ENCODE measurements at places on chromosomes 7 and 10.
A peak's percentile ranks its signal among the peaks of the same experiment; 100 is the strongest.

DNA sequence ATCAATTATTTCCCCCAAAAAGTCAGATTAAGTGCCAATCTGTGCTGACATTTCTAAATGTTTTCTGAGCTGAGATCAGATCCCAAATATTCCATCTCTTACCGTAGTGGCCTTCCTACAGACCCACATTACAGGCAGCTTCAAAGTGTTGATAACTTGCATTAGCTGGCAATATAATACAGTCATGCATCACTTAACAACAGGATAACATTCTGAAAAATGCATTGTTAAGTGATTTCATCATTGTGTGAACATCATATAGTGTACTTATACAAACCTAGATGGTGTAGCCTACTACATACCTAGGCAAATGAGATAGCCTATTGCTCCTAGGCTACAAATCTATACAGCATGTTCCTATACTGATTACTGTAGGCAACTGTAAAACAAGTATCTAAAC is 22.4 kb downstream of the SLC25A13 start:
- no peak for DNase-seq

- no peak for DNase-seq
Measured at GRCh38 chr10:77264107-77264506, 373.5 kb downstream of the KCNMA1 start.

DNA sequence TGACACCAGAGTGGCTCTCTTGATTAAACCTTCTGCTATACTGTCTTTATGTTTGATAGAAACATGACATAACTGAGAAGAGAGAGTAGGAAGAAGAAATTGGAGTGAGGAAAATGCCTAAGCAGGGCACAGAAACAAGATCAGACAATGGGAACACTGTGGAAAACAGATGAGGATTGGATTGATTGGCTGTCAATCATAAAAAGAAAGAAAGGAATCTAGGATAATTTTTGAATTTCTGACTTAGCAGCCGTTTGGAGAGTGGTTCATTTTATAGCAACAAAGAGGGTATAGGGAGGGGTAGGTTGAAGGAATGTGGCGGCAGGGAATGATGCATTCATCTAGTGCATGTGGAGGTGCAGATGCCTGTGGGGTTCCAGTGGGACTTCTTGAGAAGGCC is 7.8 kb downstream of the TEX47 start:
- DNase-seq, result no peak

DNA sequence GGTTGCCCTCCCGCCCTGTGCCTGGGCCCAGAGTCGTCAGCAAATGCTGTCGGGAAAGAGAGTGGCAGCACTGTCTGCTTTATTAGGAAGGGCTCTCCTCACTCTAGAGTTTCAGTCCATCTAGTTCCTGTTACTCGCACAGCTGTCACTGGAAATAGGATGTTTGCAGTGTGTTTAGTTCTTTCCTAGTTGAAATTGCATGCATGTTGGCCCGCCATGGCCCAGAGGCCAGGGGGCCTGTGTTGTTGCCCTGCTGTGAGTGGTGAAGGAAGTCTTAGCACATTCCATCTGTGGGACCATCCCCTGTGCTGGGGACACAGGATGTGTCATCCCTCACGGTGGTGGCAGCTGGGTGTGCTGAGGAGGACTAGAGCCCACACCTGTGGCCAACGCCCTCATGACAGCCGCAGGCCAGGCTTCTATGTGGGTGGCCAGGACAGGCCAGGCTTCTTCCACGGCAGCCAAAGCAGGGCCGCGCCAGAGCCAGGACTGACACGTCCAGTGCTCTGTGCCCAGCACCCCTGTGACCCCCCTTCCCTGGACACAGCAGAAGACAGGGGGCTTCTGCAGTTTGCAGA is 45.4 kb downstream of the ZNF467 start:
- no peak for DNase-seq

- DNase-seq, result no peak
Measured at GRCh38 chr7:8353991-8354390, 79.4 kb upstream of the NXPH1 start.

DNA sequence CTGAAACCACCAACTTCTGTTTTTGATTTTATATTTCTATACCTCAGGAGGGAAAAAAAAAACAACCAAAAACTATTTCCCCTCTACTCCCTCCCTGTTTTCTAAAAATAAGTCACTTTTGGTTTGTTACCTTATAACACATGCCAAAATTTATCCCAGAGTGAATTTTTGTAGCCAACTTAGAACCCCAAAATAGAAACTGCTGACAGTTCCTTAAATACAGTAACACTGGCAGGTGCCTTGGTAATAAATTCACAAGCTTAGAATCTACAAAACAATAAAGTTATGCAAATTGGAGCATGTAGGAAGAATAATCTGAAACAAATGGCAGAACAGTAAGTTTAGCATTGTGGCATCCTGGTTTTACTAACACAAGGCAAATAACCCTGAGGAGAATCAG is 165.0 kb upstream of the HDAC9 start:
- no peak for DNase-seq

DNA sequence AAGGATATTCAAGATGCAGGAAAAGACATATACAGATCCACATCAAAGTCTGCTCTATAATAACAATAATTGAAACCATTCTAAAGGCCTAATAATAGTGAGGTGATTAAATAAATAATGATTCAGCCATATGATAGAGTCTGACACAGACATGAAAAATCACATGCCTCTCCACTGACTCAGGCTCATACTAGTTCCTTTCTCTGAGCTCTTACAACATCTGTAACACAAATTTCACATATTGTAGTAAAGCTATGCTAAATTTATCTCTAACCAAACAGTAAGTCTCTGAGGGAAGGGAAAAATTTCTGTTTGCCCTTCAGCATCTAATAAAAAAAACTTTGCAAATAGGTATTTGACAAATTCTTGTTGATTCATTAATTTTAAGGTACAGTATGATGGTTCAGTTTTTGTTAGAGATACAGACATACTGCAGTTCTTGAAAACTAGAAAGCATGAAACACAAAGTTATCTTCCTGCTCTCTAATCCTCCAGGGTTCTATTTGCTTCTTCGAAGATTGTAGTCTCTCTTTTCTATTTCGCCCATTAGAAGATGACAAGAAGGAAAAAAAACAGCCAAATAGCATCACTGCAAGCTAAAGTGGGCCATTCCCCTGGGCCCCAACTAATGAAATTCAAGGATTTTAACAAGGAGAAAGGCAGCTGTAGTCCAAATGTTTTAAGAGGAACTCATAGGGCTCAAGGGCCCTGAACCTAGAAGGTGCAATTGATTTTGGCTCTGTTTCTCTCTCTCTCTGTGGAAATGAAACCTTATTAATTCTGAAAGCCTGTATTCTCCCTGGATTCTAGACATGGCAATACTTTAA is 53.9 kb downstream of the CUBN start:
- no peak for DNase-seq

DNA sequence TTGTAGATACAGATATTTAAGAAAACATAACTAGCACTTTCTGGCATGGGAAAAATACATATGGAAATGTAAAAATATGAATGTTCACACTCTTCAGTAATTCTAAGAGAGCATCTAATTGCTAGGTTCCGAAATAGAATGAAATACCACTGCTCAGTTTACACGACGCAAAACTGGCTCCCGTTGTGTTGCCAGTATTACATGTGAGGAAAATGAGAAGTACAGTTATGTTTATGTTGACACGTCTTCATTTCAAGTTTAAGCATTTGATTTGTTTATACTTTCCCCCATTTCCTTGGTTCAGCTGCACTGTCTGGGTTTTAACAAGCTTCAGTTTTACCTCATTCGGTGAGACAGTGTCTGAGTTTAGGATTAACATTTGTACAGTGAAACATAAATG is 275.8 kb upstream of the SEMA3D start:
- DNase-seq, result no peak

- no peak for DNase-seq
Measured at GRCh38 chr7:108135446-108136190, 5.5 kb upstream of the LAMB4 start.

- DNase-seq, result no peak
Measured at GRCh38 chr7:2965301-2965700, 78.4 kb downstream of the CARD11 start.

DNA sequence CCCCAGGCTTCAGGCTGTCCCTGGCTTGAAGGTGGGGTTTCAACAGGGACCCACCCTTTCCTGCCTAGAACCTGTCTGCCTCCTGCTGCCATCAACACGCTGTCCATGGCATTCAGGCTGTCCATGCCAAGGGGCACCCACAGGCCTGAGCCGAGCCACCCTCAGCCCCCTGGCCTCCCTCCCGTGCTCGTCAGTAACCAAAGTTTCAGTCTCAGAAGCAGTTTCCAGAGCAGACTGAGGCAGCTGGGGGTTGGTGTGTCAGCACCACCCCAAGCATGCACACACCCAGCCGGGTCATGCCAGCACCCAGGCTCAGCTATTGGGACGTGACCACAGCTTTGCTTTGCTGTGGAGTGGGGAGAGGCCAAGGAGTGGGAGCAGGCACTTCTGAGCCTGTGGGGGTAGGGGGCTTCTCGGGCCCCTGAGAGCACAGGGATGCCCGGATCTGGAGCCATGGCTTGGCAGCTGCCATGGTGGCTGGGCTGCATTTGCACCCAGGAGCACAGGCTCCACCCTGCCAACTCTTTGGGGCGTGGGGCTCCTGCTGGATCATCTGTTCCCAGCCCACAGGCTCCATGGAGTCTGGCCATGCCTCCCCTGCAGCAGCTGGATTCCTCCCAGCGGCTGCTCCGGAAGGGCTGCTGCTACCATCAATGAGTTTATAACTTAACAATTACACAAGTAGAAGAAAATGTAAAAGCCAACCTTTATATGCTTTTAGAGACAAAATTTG is 314.5 kb upstream of the SEMA3C start:
- DNase-seq, result no peak

DNA sequence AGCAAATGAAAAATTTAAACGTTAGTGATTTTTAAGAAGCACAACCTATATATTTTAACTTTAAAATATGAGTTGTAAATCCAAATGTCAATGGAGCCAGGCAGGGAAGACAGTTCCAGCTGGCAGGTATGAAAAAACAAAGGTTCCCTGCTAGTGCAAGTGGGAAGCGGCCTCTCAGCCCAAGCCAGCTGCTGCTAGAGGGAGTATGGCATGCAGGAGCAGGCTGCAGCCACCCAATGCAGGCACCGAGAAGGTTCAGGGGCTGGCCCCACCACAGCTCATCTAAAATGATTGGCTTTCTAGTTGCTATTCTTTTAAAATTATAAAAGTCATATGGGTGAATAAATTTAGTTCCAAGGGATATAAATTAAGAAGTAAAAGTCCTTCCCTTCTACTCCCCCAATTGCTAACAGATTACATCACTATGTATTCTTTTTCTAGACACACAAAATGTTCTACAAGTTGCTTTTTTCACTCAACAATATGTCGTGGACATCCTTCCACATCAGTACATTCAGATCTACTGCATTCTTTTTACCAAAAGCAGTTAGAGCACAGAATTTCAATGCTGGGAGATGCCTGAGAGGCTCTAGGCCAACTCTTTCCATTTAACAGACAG is 69.3 kb downstream of the SGMS1 start:
- DNase-seq, result no peak

GRCh38 chr10:83849150-83849549 is 290.2 kb upstream of the GHITM start:
- no peak for DNase-seq

DNA sequence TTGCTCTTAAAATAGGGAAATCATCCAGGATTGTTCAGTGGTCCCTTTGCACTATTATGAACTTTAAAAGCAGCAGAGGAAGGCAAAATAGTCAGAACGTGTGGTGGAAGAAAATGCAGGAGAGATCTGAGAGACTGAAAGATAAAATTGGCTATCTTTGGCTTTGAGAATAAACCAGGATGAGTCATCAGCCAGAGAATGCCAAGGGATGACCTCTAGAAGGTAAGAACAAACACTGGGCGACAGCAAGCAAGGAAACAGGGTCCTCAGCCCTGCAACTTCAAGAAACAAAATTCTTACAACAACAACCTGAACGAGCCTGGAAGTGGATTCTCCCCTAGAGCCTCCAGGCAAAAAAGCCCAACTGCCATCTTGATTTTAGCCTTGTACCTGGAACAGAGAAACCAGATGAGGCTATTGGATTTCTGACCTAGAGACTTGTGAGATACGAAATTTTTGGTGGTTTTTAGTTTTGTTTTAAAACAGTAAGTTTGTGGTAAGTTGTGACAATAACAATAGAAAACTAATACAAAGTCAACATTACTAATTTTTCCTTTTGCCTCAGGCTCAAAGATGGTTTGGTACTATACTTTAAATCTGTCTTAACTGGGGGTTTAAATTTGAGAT is 130.2 kb upstream of the CNTNAP2 start:
- DNase-seq, result no peak

DNA sequence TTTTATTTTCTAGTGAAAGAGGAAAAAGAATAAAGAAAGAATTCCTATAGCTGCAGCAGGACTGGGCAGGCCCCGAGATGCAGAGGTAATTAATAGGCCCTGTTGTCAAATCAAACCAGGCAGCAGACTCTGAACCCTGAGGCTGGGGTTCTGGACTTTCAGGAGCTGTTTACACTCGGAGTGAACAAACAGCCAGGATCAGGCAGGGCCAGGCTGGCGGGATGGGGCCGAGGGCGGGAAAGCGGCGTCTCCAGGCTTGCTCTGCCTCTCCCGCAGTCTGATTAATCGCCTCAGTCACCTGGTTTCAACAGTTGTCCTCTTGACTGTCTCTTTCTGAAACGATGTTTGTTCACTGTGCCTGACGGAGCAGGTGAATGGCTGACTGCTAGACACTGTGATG is 675.4 kb upstream of the FOXK1 start:
- DNase-seq, result no peak

GRCh38 chr10:21724020-21724589 is 190.1 kb downstream of the MLLT10 start:
- DNase-seq, result no peak

- peak; percentile 64 for DNase-seq
Measured at GRCh38 chr7:24573554-24574338, 494 bp downstream of the PALS2 start.

DNA sequence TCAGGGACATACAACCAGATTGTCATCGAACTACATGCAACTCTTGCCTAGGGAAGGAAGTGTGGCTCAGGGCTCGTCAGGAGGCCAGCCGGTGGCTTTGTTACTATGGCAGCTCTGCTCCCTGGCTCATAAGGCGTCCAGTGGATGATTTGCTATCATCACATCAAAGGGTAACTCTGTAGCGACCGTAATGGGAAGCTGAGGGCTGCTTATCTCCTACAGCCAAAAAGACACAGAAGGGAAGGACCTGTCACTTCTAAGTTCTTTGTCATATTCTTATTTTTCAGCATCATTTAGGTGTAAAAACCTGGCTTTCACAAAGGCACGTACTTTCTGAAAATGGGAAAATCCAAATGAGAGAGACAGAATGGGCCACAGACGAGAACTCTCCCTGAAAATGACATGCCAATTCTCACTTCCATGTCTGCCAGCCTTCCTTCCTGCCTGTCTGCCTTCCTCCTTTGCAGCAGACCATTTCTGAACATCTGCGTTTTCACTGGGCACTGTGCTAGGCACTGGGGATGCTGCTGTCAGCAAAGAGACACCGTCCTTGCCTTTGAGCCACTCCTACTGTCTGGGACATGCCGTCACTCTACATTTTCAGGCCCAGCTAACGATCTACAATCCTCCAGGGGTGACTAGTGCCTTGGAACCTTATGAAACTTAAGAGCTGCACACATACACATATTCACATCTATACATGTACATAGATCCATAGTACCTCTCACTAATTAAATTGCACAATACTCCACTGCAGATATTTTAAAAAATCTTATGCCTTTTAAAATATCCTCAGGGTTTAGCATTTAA is 26.9 kb downstream of the ENKUR start:
- no peak for DNase-seq

- no peak for DNase-seq
Measured at GRCh38 chr7:155884225-155885166, 72.2 kb upstream of the SHH start.

GRCh38 chr10:89615824-89616223 is 29.2 kb downstream of the PANK1 start:
- DNase-seq, result no peak
